ENCODE measurements at places on chromosomes 7 and 10.

DNA sequence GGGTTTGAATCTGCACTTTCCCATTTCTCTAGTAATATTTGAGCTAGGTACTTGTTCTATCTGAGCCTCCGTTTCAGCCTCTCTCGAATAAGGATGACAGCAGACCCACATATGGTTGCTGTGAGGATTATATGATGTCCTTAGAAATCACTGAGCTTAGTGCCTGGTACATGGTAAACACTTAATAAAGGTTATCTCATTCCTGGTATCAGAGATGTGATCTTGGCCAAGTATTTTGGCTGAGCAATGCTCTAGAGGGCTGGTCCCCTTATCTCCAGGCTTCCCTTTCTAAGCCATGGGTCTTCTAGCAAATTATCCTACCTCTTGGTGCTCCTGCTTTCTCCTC is 407 bp upstream of the MKRN1 start:
- no peak for DNase-seq

- no peak for DNase-seq
Measured at GRCh38 chr10:125231116-125231812, 70.9 kb upstream of the CTBP2 start.

DNA sequence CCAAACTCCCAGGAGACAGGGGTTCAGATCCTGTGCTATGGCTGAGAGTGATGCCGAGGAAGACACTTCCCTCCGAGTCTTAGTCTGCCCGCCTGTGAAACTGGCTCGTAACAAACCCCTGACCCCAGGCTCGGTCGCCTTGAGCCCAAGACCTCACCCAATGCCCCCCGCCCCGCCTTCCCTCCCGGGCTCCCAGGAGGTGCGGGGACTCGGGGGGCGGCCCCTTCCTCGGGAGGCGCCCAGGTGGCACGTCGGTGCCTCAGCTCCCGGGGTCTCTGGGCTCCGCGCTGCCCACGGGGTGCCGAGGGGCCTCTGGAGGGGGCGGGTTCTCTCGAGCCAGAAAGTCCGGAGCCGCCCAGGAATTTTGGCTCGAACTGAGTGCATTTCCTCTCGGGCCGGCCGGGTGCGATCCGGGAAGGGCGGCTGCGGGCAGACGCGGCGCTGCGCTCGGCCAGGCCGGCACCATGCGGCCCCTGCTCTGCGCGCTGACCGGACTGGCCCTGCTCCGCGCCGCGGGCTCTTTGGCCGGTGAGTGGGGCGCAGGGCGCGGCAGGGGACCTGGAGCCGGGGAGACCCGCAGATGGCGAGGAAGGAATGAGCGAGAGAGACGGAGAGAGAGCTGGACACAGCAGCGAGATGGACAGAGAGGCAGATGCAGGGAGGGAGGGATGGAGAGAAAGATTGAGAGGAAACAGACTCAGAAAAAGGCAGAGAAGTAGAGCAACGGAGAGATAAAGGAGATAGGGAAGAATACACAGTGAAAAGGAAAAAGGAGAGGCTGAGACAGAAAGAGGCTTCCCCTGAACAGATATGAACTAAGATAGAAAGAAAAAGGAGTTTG is at the start of gene PLAC9:
Gene PLAC9, plus strand, starts transcription at position 432 of the 841 bp plus-strand sequence. Its CDS starts 33 bp downstream, at position 465.
- DNase-seq, result peak; percentile 56

GRCh38 chr7:93142127-93142526 is 6.1 kb downstream of the SAMD9L start:
- DNase-seq, result no peak

GRCh38 chr10:70403483-70404035 is 386 bp upstream of the EIF4EBP2 start:
- no peak for DNase-seq
